ENCODE measurements at places on chromosomes 11 and 22. TPM values are rescaled to one million over a fixed set of nuclear protein-coding genes. Genes with fewer than 3 reads are reported as not detected.

GRCh38 chr11:77470504-77470903, 3.4 kb downstream of the PAK1 start:
- no peak for DNase-seq

DNA sequence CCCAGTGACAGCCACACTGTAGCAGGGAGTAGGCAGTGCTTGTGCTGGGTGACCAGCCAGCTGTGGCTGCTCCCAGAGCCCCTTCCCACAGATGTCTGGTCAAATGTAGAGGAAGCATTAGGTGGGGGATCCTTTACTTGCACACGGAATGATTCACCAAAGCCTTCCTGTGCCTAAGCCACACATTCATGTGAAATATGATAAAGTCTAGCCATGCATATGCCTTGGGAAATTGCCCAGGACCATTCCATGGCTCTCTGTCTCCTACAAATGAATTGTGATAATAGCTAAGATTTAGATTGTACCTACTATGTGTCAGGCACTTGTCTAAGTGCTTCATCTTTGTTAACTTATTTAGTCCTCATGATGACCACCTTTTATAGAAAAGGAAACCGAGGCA, 217.5 kb upstream of the E2F8 start:
- no peak for DNase-seq

Gene OR2D2
- total RNA-seq, result 0.86 TPM

DNA sequence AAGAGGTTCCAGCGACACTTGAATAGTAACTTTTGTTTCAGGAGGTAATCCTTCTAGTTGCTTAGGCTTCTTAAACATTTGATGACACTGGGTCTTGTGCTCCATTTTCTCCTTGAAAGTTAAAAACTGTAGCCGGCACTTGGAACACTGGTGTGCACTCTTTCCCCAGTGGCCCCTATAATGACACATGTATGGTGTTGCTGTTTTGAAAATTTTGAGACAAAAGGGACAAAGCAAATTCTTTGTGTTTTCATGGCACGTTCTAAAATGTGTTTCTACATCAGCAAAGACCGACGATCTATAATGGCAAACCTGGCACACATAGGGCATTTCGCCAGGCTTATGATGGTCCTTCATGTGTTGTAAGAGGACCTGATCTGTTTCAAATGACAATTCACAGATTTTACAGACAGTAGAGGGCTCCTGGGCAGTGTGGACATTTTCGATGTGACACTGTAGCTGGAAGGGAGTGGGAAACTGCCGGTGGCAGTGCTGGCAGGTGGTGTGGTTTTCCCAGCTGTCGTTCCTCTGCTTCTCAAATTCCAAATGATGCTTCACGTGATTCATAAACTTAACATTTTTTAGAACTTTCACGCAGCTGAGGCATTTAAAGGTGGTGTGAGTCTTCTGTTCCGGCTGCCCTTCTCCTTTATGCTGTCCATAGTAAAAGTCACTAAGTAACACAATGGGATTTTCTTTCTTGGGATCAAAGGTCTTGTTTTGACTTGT, 20.5 kb downstream of the ZNF280B start:
- DNase-seq, result no peak

Data from fibroblast of villous mesenchyme (primary cell).